ENCODE measurements at places on chromosomes 3 and 15.

- no peak for DNase-seq
Observed at GRCh38 chr3:188212308-188212969, 58.5 kb downstream of the LPP start.

- no peak for DNase-seq
Observed at GRCh38 chr3:84108442-84108971, 850.3 kb upstream of the CADM2 start.

- DNase-seq: no peak
Observed at GRCh38 chr3:23264413-23264812, 61.3 kb downstream of the UBE2E2 start.

- DNase-seq: no peak
Observed at GRCh38 chr3:51916418-51916817, 13.3 kb upstream of the IQCF1 start.

DNA sequence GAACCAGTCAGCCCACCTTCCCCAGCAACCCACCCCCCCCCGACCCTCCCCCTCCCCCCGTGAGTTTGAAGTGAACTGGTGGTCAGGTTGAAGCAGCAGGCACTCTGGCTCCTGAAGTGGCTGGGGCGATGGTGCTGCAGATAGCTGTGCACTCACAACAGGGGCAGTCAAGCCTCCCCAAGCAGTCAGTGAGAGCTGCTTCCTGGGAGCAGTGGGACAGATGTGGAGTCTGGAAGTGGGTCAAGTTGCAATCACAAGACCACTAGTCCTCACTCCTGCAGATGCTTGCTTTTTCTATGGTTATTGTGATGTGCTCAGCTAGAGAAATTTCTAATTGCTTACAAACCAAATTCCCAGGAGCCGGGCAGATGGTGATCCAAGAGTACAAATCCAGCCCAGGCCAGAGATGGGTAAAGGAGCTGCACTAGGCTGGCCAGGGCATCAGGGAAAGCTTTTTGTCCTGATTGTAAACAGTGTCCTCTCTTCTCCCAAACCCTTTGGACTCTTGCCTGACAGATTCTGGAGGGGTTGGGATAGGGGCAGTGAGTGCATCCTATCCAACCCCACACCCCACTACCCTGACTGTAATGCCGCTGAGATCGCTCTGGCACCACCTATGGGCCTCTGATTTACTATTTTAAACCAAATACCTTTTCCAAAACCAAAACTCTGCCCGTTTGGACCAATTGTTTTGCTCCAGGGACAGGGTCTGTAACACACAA is 9.8 kb upstream of the CLPX start:
- DNase-seq: no peak
